Activated CD4-positive, alpha-beta T cell treated with anti-CD3 and anti-CD28 coated beads, Interleukin-2, amount 50 U/mL, for 24 hours (primary cell): ENCODE measurements at places on chromosomes 13 and 19.

GRCh38 chr19:16199275-16199932, 1.7 kb downstream of the AP1M1 start:
- DNase-seq: no peak

- no peak for DNase-seq
Observed at GRCh38 chr13:28248080-28248479, 109.7 kb downstream of the PAN3 start.

- no peak for DNase-seq
Observed at GRCh38 chr13:51826606-51827005, 18.4 kb downstream of the TMEM272 start.

- no peak for DNase-seq
Observed at GRCh38 chr13:107907065-107907805, 308.1 kb downstream of the LIG4 start.

- no peak for DNase-seq
Observed at GRCh38 chr13:110576736-110577476, 15.4 kb upstream of the RAB20 start.

DNA sequence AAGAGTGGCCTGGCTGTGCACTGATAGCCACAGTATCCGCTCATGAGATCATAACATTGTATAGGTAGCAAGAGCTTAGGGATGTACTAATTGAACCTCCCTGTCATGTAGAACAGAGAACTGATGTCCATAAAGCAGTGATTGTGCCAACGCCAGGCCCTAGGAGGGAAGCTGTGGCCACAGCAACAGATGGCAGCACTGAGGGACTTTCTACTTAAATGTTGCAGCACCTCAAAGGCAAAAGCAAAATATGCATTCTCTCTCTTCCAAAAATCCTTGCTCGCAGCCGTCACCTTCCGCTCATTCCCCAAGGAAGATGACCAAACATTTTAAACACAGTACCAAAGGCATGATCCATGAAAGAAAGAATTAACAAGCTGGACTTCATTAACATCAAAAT, 32.3 kb downstream of the COL4A1 start:
- no peak for DNase-seq

GRCh38 chr13:65468628-65469027, 1761.5 kb downstream of the PCDH9 start:
- no peak for DNase-seq
